ENCODE measurements at places on chromosomes 4 and X.
A peak's percentile ranks its signal among the peaks of the same experiment; 100 is the strongest.

- DNase-seq = no peak
These were observed 59.7 kb upstream of the WDR44 start for GRCh38 chrX:118286066-118286762.

GRCh38 chr4:151690164-151690870, 70.5 kb downstream of the GATB start:
- DNase-seq = no peak

- DNase-seq = no peak
These were observed 202.4 kb downstream of the ADAMTS3 start for GRCh38 chr4:72366601-72367000.

GRCh38 chrX:118062817-118063615, 53.6 kb downstream of the KLHL13 start:
- no peak for DNase-seq

- DNase-seq = peak; percentile 26
These were observed 2.0 kb downstream of the DLG3 start for GRCh38 chrX:70446380-70447350.

DNA sequence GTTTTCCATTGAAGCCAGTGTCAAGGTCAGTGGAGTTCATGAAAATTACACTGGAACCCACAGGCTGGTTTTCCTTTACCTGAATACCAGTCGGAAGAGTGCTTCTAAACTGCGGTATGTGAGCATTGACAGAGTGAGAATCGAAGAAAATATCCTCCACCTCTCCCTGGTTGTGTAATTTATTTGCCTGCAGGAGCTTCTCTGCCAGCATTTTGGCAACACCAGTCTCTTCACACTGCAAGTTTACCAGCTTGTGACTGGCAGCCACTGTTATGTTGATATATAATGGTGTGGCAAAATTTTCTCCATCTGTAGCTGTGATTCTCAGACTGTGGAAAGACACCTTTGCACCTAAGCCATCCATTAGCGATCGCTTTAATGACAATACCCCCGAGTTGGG, 16.1 kb downstream of the FAT1 start:
- no peak for DNase-seq

DNA sequence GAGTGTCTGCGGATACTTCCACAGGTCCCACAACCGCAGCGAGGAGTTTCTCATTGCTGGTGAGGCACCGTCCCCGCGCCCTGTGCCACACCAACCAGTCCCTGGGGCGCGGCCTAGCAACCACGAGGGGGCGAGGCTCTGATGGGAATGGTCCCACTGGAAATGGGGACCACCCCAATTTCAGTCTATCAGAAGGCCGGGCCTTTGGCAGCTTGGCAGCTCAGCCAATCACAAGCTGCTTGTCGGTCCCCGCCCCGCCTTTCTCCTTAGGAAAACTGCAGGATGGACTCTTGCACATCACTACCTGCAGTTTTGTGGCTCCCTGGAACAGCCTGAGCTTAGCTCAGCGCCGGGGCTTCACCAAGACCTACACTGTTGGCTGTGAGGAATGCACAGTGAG, 3.0 kb downstream of the TIMP1 start:
- no peak for DNase-seq

DNA sequence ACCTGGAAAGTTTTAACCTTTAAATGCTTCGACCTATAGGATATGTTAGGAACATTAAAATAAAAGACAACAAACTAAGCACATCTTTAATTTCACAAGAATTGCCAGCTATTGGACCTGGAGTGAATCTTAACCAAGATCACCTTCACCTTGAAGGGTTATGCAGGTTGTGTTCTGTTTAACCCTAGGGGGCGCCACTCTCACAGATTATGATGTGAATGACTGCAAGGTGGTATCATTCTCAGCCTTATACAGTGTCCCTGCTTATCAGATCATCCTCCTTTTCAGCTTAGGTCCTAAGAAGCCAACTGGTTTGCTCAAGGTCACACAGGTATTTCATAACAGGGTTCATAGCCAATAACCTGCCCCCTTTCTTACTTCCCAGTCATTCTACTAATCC, 23.5 kb downstream of the INTS6L start:
- no peak for DNase-seq

DNA sequence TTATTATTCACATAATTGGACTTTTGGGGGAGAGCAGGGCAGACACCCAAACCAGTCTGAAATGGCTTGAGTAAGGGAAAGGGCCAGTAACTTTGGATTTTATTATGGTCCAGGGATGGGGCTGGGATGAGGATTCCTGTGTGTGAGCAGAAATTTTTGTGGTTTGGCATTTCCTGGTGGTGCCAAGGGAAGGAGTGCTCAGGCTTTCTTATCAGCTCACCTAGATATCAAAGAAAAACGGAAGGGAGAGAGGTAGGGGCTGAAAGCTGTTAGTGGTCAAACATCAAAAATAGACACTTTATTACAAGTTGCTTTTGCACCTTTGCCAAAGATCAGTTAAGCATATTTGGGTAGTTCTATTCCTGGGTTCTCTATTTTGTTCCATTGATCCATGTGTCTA, 128.5 kb upstream of the DIPK2B start:
- DNase-seq = no peak

DNA sequence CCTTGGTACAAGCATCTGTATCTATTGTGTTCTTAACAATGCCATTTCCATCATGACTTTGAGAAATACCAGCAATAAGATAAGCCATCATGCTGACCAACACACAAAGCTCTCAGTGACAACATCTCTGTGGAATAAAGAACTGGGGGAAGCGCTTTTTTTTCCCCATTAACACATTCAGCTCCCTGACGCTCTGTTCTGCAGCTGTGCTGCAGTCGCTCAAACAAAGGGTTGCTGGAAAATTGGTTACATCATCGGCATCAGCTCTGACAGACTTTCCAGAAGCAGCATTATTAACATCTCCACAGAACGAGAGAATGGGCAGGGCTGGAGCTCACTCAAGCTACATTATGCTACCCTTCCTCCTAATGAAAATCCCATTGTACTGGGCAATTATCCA, 39.9 kb downstream of the DCX start:
- DNase-seq = no peak

GRCh38 chrX:136725441-136726104, 55.2 kb downstream of the ARHGEF6 start:
- no peak for DNase-seq

DNA sequence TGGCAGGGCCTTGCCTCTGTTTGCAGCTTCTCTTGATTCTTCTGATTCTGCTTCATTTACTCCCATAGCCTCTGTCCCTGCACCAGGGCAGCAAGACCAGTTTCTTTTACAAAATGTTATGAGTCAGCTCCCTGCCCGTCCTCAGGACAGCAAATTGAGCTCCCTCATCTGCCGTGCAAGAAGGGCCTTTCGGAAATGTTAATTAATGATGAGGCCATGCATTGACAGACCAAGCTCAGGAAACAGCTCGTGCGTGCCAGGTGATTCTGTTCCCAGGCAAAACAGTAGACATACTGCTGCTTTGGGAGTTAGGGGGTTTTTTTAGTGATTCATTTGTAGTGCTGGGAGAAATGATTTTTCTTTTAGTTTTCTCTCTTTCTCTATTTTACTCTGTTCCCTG, 231.7 kb downstream of the FBXW7 start:
- peak; percentile 36 for DNase-seq

- peak; percentile 35 for DNase-seq
These were observed 26.3 kb downstream of the RTL5 start for GRCh38 chrX:72105436-72105835.

DNA sequence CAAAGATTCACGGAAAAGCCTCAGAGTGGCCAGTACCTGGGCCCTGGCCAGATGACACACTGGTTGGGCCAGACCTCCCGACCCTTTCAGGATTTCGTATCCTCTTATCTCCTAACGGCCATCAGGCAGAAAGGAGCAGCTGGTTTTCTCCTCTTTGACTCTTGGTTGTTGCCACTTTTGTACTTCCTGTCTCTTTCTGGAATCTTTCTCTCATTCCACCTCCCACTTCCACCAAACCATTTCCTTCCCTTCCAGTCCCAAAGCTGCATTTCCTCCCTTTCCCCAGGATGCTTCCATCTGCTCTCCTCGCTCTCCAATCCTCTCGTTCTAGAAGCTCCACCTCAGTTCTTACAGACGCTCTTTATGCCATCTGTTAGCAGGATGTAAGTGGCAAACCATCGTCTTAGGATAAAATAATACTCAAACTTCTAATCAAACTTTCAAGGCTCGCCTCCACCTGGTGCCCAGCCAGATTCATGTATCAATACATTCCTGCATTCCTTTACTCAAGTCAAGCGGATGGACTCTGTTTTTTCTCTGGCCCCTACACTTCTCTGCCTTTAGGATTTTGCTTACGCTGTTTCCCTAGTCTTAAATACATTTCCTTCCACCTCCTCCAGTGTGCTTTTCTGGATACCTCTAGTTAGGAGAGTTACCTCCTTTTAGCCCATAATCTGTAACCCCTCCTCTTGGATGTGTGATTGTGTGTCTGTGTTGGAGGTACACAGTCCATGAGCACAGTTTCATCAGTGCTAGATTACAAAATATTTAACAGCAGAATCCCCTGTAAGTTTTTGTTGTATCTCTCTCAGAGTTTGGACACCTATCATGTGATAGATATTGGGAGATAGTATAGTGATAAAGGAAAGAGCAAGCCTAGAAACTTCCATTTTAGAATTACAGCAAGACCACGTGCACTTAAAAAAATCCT, 70.4 kb downstream of the LDB2 start:
- no peak for DNase-seq

- no peak for DNase-seq
These were observed at the start of gene IL13RA2 for GRCh38 chrX:115017455-115017854. IL13RA2 (minus strand) TSS chrX:115017616; CDS start chrX:115017269, 347 bp downstream.

- DNase-seq = no peak
These were observed 34.2 kb downstream of the PKD2 start for GRCh38 chr4:88041626-88042025.

GRCh38 chrX:130878350-130879341, 24.4 kb downstream of the ENOX2 start:
- DNase-seq = no peak

GRCh38 chrX:9681422-9681821, 84.2 kb downstream of the GPR143 start:
- no peak for DNase-seq

GRCh38 chr4:27819246-27819645, 958.6 kb downstream of the STIM2 start:
- no peak for DNase-seq

- no peak for DNase-seq
These were observed 172.8 kb upstream of the CXCL13 start for GRCh38 chr4:77432717-77433417.

GRCh38 chr4:117420948-117421347, 335.6 kb upstream of the TRAM1L1 start:
- DNase-seq = no peak

DNA sequence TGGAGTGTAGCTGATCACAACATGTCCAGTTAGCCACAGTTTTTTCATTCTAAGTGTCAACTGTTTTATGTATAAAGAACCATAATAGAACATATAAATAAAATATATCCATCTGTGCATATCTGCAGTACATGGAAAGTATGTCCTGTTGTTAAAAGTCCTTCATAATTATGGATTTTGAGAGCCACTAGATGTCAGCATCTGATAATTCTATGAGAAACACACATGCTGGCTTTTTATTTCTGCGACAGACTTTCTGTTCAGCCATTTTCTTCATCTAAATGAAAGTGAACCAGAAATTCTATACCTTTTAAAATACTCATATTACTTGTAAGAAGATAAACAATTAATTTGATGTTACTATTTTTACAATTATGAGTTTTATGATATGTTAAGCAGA, 251.5 kb downstream of the GPM6A start:
- peak; percentile 39 for DNase-seq

DNA sequence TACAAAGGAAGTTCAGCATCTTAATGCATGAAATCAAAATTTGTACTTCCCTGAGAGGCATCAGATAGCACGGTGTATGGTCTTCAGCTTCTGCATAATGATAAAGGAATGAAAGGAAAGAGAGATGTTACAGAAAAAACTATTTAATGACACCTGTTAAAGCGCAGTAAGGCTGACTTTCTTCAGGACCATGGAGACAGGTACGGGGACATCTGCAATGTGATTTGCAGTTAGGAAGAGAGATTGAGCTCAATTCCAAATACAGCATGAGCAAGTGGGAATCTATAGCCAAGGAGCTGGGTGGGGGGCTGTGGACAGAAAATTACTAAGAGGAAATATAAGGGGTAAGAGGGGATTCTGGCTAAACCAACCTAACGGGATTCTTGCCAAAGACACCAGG, 39.3 kb downstream of the TMEM150C start:
- DNase-seq = no peak

DNA sequence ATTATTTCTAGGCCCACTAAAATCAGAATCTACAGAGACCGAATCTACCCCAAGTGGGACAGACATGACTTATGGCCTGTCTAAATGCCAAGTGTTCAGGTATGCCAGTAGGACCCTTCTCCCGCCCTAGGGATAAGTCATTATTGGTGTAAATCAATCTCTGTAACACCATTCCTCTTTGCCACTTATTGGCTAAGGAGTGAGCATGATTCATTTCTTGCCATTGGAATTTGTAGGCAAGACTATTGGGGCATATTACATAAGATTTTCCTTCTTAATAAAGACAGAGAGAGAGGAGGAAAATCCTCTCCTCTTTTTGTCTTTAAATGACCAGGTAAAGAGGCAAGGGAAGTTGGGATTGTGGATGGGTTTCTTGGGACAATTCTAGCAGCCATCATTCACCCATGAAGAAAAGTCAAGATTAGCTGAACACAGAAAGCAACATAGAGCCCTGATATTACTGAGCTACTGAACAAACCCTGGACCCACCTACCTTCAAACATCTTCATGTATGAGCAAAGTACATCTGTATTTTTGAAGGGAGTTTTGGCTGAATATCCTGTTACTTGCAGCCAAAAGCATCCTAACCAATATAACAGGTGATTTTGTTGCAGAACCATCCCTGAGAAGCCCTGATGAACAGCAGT, 2.6 kb downstream of the SLC9B2 start:
- DNase-seq = no peak

GRCh38 chr4:150308824-150309472, 230.7 kb downstream of the DCLK2 start:
- no peak for DNase-seq

- no peak for DNase-seq
These were observed 20.3 kb downstream of the ATP2B3 start for GRCh38 chrX:153537526-153538295.

GRCh38 chrX:103747163-103747562, 29.5 kb upstream of the PLP1 start:
- DNase-seq = no peak

- no peak for DNase-seq
These were observed 137.6 kb downstream of the SCLT1 start for GRCh38 chr4:128955751-128956150.

GRCh38 chr4:107870916-107871786, 46.4 kb downstream of the SGMS2 start:
- DNase-seq = no peak

GRCh38 chr4:2768921-2769336, 12.8 kb upstream of the TNIP2 start:
- no peak for DNase-seq

All from GM13977 (cell line).